ENCODE measurements at places on chromosomes 16 and 17.

DNA sequence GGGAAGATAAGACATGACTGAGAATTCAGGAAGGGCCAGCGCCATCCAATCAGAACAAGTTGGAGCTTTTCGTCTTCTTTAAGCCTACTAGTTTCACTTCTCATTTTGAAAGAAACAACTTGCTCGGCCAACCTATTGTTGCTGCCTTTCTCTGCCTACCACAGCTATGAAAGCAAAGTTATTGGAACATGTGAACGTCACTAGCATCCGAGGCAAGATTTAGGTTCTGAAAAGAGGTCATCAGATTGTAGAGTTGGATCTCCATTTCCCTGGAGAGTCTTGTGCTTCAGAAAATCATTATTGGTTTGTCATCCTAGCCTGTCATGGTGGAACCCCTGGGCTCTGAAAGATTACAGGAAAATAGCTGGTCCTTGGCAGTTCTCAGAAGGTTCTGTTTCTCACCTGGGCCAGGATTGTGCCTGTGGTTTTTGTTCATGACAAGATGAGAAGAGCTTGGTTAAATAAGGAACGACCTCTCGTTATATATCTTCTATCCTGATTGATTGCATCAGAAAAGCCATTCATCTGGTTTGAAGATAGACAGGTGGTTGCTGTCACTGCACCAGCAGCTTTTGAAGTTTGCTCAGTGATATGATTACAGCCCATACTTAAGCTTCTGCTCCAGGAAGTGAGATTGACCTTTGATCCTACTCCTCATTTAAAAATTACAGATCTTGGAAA, 25.3 kb downstream of the CDH13 start:
- peak; percentile 16 for DNase-seq

- no peak for DNase-seq
These were observed 458 bp downstream of the GFOD2 start for GRCh38 chr16:67718668-67719047.

DNA sequence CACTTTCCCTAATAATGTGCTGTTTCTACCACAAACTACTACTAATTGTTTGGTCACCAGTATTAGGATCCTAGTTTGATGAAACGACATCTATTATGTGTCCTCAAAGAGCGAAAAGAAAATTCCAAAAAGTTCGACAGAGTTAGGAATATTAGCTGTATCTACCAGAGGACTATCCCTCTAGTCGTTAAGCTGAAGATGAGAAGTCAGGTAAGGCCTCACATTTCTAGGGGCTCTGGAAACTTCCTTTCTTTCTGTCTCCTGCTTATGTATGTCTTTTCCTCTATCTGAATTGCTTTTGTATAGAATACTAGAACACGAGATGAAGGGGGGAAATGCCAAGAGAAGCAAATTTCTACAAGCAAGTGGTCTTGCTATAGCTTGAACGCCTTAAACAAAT, 1.6 kb downstream of the GLG1 start:
- DNase-seq: no peak

- no peak for DNase-seq
These were observed 2.6 kb downstream of the GTF3C1 start for GRCh38 chr16:27547134-27547533.

GRCh38 chr16:31214708-31215286, 878 bp downstream of the TRIM72 start:
- peak; percentile 52 for DNase-seq

DNA sequence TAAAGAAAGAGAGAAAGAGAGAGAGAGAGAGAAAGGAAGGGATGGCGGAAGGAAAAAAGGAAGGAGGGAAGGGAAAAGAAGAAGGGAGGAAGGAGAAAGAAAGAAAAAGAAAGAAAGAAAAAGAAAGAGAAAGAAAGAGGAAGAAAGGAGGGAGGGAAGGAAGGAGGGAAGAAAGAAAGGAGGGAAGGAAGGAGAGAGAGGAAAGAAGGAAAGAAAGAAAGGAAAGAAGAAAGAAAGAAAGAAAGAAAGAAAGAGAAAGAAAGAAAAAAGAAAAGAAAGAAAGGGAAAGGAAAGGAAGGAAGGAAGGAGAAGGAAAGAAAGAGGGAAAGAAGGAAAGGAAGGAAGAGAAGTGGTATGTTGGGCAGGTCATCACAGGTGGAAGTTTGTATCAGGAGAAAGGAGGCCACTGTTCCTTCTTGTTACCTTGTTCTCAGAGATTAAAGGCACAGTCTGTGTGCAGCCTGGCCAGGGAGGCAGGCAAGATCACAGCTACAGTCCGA, 19.3 kb downstream of the SLC35G3 start:
- DNase-seq: no peak

- no peak for DNase-seq
These were observed 176.8 kb downstream of the KATNIP start for GRCh38 chr16:27726621-27727261.

- peak; percentile 60 for DNase-seq
These were observed at the start of gene MYO15B for GRCh38 chr17:75587675-75588595. Gene MYO15B, plus strand, starts transcription at chr17:75587800. Its CDS starts 258 bp downstream, at chr17:75588058.

DNA sequence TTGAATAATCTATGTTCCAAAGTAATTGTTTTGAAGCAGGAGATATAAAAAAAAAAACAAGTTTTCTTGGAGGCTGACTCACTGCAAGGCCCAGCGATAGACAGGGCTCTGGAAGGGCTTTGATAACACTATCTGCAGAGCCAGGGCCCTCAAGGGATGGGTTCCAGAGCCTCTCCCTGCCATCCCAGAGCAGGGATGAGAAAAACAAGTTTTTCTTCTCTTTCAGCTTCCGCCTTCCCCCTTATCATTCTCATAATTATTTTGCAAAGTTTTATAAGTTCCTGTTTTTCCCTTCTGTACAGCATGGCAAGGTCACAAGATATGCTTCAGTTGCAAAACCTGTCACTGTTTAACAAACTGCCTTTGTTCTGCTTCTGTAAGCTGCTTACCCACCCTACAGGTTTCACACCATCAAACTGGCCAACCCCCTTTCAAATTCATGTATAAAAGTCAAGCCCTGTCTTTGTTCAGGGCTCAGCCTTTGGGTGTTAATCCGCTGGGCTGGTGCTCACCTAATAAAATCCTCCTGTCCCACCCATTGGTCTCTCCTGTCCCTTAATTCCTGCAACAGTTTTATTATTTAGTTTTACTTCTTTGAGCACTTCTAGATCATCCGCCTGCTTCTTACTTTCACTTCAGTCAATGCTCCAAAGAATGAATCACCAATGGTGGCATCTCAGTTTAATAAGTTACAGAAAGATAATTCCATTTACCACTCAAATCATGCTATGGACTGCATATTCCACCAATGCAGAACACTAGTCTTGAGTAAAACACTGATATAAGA, 5.6 kb upstream of the THUMPD1 start:
- DNase-seq: no peak

- no peak for DNase-seq
These were observed 10.6 kb downstream of the FBXO39 start for GRCh38 chr17:6786618-6787017.

- DNase-seq: no peak
These were observed 636 bp upstream of the ERN1 start for GRCh38 chr17:64130559-64131001.

DNA sequence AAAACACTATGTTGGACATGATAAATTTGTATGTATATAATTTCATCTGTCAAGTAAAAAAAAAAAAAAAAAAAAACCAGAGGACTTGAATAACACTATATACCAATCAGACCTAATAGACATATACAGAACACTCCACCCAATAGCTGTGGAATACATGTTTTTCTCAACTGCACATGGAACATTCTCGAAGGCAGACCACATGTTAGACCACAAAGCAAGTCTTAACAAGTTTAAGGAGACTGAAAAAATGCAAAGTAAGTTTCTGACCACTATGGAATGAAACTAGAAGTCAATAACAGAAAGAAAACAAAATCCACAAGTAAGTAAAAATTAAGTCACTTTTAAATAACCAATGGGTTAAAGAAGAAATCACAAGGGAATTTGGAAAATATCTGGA, 8.4 kb upstream of the CNTNAP4 start:
- no peak for DNase-seq

- DNase-seq: no peak
These were observed 156.5 kb downstream of the RGS9 start for GRCh38 chr17:65293584-65294180.

DNA sequence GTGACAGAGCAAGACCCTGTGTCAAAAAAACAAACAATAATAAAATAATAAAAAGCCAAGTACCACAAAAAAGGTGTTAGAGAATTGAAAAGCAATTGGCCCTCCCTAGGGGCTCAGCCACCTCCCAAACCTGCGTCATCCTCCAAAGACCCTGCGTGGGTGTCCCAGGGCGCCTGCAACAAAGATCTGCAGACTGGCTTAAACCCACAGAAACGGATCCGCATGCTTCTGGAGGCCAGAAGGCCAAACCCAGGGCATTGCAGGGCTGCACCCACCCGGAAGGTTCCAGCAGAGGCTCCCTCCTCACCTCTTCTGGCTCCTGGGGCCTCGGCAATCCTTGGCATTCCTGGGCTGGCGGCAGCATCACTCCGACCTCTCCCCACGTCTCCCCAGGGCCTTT, 1.5 kb downstream of the ENPP7 start:
- no peak for DNase-seq

GRCh38 chr17:71201639-71202038, 919.2 kb upstream of the SOX9 start:
- DNase-seq: no peak

GRCh38 chr17:70447588-70447987, 278.3 kb downstream of the KCNJ2 start:
- DNase-seq: no peak

- peak; percentile 70 for DNase-seq
These were observed 102.0 kb downstream of the GRIN2A start for GRCh38 chr16:10080051-10080772.

DNA sequence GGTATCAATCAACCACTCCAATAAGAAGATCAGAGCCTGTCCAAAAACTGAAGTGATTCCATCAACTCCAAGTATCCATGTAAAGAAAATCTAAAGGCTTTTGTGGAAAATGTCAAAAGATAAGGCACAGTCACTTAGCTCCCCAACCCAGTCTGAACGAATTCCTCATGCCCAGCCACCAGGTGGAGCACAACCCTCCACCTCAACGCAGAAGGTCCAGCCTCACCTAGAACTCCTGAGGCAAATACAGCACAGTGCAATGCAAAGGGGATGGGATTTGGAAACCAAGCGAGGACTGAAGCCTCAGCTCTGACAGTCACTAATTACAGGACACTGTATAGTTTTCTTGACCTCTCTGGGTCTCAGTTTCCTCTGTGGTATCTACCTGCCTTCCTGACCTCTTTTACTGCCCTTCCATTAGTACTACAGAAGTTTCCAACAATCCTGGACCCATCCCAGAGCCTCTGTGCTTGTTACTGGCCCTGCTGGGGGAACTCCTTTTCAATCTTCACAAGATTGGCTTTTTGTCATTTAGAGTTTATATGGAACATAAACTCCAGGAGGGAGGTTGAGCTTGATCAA, 2.0 kb downstream of the NCBP3 start:
- peak; percentile 75 for DNase-seq

- no peak for DNase-seq
These were observed 272.7 kb downstream of the SOX9 start for GRCh38 chr17:72393553-72393952.

- DNase-seq: no peak
These were observed 67.8 kb downstream of the BMERB1 start for GRCh38 chr16:15502041-15502725.

DNA sequence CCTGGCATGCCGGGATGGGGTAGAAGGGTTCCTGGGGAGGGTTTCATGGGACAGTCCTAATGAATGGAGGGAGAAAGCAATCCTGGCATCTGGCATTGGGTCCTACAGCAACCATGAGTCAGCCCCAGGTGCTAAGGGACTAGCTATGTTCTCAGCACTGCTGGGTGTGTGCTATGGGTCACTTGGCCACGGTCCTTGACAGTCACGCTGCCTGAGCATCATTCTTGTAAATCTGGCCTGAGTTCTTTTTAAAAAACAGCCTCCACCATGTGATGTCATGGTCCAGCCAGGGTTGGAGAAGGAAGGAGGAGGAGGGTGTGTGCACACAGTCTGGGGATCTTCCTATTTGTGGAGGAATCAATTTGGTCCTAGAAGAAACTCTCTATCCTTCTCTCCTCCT, 6.2 kb upstream of the RAMP2 start:
- DNase-seq: peak; percentile 9

DNA sequence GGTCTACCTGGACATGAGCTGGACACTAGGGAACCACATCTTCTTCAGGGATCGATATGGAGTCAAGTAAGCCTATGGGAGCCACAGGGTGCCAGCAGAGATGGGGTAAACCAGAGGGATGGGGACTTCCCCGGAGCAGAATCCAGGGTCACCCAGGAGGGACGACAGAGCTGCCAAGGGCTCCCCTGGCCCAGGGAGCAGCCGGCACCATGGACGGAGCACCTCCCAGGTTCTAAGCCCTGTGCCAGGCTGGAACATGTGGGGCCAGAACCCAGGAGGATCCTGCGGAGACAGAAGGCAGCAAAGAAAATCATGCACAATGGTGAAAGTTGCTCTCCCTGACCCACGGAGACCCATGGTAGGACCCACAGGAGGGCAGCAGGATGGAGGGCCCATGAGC, 33.6 kb upstream of the KSR1 start:
- no peak for DNase-seq

- DNase-seq: peak; percentile 53
These were observed 6.4 kb upstream of the MTSS2 start for GRCh38 chr16:70692130-70692872.

- DNase-seq: no peak
These were observed 105.2 kb downstream of the C16orf95 start for GRCh38 chr16:87212026-87212425.

DNA sequence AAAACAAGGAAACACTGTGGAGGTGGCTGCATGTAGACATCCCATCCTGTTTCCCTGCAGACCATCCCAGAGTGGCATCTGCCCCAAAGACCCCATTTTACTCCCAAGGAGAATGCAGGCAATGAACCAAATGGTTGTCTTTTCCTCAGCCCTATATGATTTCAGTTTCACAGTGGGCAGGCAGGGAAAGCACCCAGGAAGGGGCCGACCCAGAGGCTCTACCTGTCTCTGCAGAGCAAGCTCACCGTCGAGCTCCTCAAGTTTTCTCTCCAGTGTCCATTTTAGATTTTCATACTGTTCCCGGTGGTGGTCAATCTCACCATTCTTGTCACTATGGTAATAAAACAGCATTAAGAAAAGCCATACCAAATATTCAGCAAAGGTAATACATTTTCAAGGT, 14.6 kb downstream of the CCDC57 start:
- DNase-seq: no peak

DNA sequence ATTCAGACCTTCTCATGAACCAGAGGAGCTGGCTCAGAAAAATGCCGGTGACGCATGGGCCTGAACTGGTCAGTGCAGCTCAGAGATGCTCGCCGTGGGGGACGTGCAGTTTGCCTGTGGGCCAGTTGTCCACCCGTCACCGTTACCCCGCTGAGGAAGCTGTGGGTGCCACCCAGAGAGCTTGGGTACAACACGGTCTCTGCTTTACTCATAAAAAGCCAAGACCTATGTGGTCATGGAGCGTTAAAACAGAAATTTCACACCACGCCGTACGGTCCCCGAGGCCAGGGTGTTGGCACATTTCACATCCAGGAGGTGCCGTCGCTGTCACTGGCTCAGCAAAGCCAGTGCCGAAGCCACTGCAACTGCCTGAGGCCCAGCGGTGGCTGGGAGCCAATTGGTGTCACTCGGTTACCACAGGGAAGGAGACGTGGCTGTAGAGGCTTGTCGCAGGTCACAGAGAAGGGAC, 120.9 kb downstream of the METRNL start:
- DNase-seq: peak; percentile 56

- DNase-seq: no peak
These were observed 52.1 kb upstream of the FOXF1 start for GRCh38 chr16:86458149-86458777.

Measured in stomach (tissue), 19 donors.